Fibroblast of lung (primary cell): ENCODE measurements at places on chromosomes 16 and 17. TPM values are rescaled to one million over a fixed set of nuclear protein-coding genes. Genes with fewer than 3 reads are reported as not detected.
A peak's percentile ranks its signal among the peaks of the same experiment; 100 is the strongest.

DNA sequence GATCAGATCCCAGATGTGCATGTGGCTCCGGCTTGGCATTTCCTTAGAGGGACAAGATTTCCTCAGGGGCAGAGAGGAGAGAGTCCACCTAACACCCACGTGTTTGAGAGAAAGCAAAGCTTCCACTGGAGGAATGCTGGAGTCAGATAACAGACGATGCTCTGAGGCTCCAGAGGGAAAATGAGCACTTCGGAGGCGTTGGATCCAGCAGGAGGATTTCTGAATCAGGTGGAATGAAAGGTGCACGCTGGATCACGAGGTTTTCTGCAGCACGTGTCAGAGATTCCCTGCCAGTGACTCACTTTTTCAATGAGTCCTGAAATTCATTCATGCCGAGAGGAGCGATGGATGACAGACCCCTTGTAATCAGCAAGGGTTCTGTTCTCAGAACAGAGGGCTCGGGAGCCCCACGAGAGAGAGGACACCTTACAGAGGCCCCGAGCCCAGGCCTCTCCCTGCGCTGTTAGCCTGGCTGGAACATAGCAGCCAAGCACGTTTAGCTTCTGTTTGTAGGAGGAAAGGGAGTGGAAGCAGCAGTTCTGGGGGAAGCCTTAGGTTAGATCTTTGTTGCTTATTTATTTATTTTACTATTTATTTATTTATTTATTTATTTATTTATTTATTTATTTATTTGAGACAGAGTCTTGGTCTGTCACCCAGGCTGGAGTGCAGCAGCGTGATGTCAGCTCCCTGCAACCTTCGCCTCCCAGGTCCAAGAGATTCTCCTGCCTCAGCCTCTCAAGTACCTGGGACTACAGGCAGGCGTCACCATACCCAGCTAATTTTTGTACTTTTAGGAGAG lies 49.3 kb upstream of the JPH3 start:
- H3K27me3 ChIP-seq: peaks cover 10% of the 10 kb centered on the region
- no peak overlapping the region for H3K27ac ChIP-seq
- peaks cover 7% of the 10 kb centered on the region for H3K4me1 ChIP-seq
- no peak overlapping the region for H3K4me3 ChIP-seq
- no peaks in the 10 kb centered on the region for H3K36me3 ChIP-seq
- no peak for DNase-seq

DNA sequence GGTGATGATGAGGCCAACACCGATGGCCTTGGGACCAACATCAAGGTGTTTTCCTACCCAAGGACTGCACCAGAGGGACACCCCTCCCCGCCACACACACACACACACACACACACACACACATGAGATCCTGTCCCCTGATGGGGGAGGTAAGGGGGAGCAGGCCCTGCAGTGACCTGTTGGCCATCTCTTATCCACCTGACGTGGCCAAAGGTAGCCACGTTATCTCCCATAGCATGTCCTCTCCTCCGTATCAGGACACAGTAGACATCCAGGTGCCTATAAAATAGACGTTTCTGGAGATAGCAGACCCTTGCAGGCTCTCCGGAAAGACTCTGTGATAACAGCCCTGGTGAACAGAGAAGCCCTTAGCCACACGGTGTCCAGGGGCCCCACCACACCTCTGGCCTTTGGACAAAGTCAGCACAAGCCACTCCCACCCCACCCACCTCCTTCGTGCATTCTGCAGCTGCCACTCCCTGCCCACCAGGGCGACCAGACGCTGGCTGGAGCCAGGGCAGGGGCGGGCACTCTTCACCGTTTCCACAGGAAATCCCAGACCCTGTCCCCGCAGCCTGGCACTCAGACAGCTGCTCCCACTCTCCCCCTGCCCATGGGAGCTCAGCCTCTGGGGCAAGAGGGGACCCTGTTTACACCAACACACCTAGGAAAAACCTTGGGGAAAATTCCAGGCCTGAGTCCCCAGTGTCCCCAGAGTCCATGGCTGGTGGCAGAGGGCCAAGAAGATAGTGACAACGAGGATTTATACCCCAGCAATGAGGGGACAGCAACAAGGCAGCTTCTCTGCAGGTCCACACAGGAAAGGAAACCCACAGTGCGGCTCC lies 15.4 kb upstream of the ENPP7 start:
- H3K27ac ChIP-seq: no peak overlapping the region
- H3K4me1 ChIP-seq: no peaks in the 10 kb centered on the region
- no peaks in the 10 kb centered on the region for H3K36me3 ChIP-seq
- no peaks in the 10 kb centered on the region for H3K27me3 ChIP-seq
- H3K4me3 ChIP-seq: no peak overlapping the region

GRCh38 chr16:976389-976931 lies 5.1 kb upstream of the SOX8 start:
- H3K27ac ChIP-seq: no peak overlapping the region
- H3K4me3 ChIP-seq: no peak overlapping the region
- no peaks in the 10 kb centered on the region for H3K36me3 ChIP-seq
- peaks cover 25% of the 10 kb centered on the region for H3K27me3 ChIP-seq

DNA sequence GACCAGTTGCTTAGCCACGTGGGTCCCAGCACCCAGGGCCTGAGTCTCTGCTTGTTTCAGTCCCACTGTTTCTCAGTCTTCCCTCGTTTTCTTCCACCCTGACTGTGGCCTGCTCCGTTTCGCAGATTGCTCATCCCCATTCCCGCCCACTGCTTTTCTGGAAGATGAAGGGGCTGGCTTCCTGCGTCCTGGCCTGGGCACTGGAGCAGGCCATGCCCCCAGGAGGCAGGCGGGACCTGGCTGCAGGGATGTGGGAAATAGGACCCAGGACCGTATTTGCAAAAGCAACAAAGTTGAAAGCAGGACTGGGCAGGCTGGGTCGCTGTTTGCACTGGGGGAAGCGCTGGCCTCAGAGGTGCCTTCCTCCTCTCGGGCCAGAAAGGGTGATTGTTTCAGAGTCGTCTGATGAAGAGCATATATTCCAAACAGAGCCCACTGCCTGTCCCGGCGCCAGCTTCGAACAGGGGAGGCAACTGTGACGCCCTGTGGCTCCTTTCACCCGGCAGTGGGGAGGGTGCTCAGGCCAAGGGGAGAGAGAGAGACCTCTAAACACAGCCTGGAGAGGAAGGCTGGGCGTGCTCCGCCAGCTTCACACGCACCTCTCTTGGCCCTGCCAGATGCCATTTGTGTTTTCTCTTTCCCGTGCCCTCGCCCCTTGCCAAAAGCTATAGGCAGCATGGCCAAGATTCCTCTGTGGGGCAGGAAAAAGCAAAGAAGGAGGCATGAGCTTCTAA lies 108.6 kb downstream of the CMIP start:
- no peaks in the 10 kb centered on the region for H3K36me3 ChIP-seq
- H3K27ac ChIP-seq: no peak overlapping the region
- H3K4me3 ChIP-seq: no peak overlapping the region
- H3K27me3 ChIP-seq: no peaks in the 10 kb centered on the region
- H3K4me1 ChIP-seq: peaks cover 3% of the 10 kb centered on the region
- DNase-seq: peak; percentile 71

DNA sequence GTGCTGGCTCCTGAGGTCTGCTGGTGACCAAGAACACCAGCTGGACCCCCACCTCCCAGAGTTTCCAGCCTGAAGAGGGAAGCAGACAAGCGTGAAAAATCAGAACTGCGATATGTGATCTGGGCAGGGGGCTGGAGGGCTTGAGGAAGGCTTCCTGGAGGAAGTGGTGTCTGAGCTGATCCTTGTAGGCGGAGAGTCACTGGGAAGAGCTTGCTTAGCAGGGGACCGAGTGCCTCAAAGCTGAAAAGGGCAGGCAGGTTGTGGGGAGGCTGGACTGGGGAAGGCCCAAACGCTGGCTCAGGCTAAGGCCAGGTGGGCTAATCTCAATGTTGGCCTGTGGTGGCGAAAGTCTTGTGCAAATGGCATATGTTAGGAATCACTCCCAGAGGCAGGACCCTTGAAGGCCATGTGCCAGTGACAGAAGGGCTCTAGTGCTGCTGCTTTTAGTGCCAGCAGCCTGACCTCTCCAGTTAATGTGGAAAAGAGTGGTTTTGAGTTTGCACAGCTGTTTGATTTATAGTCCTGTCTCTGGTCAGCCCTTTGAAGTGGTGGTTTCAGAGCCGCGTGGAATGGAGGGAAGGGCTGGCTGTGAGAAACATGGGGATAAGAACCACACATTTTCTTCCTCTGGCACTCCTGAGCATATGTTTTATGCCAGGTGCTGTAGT lies 85.3 kb upstream of the LGALS9 start:
- H3K36me3 ChIP-seq: no peaks in the 10 kb centered on the region
- peak; percentile 77 for DNase-seq
- H3K27me3 ChIP-seq: peaks cover 4% of the 10 kb centered on the region
- H3K4me3 ChIP-seq: no peak overlapping the region

DNA sequence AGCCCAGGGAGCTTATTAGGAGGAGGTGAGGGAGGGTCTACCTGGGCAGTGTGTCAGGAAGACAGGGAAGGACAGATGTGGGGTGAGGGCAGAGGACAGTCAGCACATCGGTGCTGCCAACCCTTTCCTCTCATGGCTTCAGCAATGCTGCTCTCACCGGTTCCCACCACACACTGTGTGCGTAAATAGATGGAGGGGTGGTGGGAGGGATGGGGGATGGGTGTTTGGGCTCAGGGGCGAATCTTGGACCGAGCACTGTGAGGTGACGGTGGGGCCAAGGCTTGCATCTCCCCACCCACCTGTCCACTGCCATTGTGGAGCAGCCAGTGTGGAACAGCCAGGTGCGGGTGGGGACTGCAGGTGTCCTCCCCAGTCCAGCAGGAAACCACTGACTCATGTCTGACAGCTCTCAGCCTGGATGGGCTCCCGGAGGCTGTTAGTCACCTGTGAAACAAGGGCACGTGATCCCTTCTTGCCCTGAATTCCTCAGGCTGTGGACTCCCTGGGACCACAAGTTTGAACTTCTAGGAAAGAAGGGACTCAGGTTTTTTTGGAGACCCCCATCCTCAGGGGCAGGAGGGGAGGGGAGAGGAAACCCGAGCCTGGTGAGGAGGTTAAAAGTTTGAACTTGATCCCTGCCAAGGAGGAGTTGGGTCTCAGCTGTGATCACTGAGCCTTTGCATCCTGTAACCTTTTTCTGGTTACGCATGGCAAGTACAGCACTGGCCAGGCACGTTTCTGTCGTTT lies 42.7 kb upstream of the SMPD3 start:
- no peaks in the 10 kb centered on the region for H3K4me1 ChIP-seq
- no peak overlapping the region for H3K27ac ChIP-seq
- peak; percentile 71 for DNase-seq
- H3K4me3 ChIP-seq: no peak overlapping the region
- H3K36me3 ChIP-seq: no peaks in the 10 kb centered on the region
- no peaks in the 10 kb centered on the region for H3K27me3 ChIP-seq

DNA sequence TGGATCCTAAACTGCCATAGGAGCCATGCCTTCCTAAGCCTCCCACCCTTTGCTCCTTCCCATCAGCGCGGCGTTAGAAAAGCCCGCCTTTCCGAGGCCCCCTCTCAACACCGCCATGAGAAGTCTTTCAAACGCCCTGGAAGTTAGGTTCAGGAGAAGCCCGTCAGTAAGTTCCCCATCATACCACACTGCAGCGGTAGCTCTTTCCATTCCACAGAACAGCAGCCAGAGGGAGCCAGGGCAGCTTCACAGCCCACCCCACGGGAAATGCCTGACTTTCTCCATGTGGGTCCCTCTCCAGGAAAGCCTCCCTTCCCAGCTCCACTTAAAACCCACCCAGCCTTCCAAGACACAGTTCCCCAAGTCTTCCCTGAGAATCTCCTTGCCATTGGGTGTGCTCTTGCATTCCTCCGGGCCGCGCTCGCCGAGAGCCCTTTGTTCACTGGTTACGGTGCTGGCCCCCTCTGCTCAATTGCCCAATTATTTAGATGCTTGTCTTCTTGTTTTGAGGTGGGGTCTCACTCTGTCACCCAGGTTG lies 28.7 kb downstream of the KIAA0513 start:
- H3K27ac ChIP-seq: no peak overlapping the region
- DNase-seq: peak; percentile 31
- H3K36me3 ChIP-seq: no peaks in the 10 kb centered on the region
- peaks cover 5% of the 10 kb centered on the region for H3K4me1 ChIP-seq
- no peak overlapping the region for H3K4me3 ChIP-seq

- peak overlapping the region; percentile 8 for H3K27ac ChIP-seq
- no peaks in the 10 kb centered on the region for H3K27me3 ChIP-seq
- peak overlapping the region; percentile 80 for H3K4me3 ChIP-seq
- H3K36me3 ChIP-seq: peaks cover 18% of the 10 kb centered on the region
- peaks cover 5% of the 10 kb centered on the region for H3K4me1 ChIP-seq
These were observed 1.3 kb upstream of the HIC1 start for GRCh38 chr17:2053380-2054261.

GRCh38 chr17:80043963-80044362 lies 7.5 kb downstream of the CCDC40 start:
- H3K27me3 ChIP-seq: no peaks in the 10 kb centered on the region
- H3K4me1 ChIP-seq: no peaks in the 10 kb centered on the region
- H3K27ac ChIP-seq: no peak overlapping the region
- H3K36me3 ChIP-seq: no peaks in the 10 kb centered on the region

DNA sequence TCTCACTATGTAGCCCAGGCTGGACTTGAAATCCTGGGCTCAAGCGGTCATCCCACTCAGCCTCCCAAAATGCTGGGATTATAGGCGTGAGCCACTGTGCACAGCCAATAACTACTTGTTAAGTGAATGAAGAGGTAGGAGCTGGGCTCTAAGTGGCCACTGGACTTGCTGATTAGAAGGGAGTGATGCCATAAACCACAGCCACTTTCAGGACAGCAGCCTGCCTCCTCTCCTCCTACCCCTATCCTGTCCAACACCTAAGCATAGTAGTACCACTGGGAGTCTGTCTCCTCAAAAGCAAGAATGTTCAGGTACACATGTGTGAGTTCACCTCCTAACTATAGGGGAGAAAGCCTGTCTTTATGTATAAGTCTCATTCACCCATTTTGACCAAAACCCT lies 12.2 kb upstream of the COG7 start:
- no peak for DNase-seq
- H3K27me3 ChIP-seq: no peaks in the 10 kb centered on the region
- H3K36me3 ChIP-seq: peaks cover 8% of the 10 kb centered on the region
- H3K27ac ChIP-seq: no peak overlapping the region

The CASKIN1 gene
- polyA plus RNA-seq: 0.01 TPM in 1 of 2 replicates, not detected in the other

The CIAO2B gene
- 115 and 138 TPM in 2 replicates for polyA plus RNA-seq

The GPR142 gene
- not detected in 2 replicates for polyA plus RNA-seq

The STRADA gene
- 22.8 and 29.2 TPM in 2 replicates for polyA plus RNA-seq

The RASL10B gene
- polyA plus RNA-seq: 0.44 and 0.78 TPM in 2 replicates

The CNGB1 gene
- not detected in 2 replicates for polyA plus RNA-seq
